H4 (cell line): ENCODE measurements at places on chromosomes 6 and 20. TPM values are rescaled to one million over a fixed set of nuclear protein-coding genes. Genes with fewer than 3 reads are reported as not detected.

DNA sequence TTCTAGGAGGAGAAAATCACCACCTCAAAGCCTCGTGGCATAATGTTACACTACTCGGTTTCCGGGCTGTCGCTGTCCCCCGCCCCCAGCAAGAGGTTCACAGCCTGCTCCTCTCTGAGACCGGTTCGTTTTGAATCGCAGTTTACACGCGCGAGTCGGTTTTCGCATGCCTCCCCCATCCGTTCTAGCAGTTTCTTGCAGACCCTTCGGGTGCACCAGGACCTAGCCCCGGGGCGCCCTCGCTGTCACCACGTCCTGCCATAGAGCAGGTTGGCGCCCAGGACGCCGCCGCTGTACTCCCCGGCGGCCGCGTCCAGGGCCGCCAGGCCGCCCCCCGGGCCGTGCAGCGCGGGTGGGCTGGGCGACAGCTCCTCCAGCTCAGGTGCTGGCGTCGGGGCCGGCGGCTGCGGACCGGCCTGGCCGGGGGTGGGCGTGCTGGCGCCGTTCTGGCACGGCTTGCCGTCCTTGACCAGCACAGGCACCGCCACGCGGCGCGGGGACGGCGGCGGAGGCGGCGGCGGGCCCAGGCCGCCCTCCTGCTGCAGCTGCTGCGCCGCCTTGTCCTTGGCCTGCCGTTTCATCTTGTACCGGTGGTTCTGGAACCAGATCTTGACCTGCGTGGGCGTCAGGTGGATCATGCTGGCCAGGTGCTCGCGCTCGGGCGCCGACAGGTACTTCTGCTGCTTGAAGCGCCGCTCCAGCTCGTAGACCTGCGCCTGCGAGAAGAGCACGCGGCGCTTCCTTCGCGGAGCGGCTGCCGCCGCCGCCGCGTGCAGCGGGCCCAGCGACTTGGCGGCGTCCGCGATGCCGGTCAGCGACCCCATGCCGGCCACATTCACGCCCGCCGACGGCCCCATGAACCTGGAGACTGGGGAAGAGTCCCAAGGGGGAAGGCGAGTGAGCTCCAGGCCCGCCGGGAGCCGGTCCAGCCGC is 1.4 kb downstream of the NKX2-4 start:
- DNase-seq = no peak

DNA sequence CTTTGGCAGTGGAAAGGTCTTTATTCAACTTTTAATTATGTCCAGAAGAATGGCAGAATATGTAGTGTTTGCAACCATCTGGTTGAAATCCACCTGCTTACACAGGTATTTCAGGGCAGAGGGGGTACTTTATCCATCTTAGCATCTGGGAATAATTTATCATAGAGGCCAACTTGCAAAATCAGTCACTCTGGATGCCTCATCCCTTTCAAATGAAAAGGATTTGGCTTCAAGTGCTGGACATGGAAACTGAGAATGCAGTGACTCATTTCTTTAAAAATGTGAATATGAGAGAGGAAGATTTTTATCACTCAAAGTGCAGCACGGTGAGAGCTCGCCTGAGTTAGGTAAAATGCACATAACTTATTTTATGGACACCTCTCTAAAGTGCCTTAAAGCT is 758.3 kb downstream of the KIF16B start:
- no peak for DNase-seq

DNA sequence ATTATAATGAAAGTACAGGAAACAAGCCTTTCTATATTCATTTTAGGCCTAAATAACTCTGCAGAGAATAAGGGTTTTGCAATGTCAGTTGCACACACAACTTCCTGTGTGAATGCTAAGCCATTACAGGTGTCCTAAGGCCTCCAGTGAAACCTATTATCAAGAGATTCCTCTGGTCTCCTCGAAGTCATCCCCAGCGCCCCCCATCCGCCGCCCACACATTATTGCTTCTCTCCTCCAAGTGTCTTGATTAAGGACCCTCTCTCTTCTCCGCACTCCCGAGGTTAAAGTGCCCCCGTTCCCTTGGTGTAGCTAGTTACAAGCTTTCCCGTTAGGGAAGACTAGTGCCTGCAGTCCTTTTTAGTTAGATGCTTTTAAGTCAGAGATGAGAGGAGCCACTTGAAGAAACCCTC is 1.3 kb downstream of the HIVEP2 start:
- DNase-seq = no peak

GRCh38 chr6:30747300-30747687 is 2.9 kb upstream of the IER3 start:
- no peak for DNase-seq

GRCh38 chr6:109362102-109362884 is 20.0 kb downstream of the CD164 start:
- DNase-seq = no peak

DNA sequence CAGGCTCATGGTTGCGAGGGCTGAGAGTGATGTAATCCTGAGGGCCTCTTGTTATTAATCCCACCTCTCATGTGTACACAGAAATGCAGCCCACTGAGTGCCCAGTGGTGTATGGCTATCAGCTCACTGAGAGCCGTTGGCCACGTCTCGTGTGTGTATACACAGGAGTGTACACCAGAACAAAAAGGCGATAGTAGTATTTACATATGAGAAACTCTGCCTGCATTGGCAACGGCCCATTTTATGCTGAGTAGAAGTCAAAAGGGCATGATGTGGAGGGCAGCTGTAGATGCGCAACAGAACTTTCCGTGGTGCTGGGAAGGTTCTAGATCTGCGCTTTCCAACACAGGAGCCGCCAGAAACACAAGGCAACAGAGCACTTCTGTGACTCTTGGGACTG is 28.9 kb upstream of the CDH4 start:
- no peak for DNase-seq

GRCh38 chr6:34056305-34057108 is 89.4 kb downstream of the GRM4 start:
- no peak for DNase-seq

DNA sequence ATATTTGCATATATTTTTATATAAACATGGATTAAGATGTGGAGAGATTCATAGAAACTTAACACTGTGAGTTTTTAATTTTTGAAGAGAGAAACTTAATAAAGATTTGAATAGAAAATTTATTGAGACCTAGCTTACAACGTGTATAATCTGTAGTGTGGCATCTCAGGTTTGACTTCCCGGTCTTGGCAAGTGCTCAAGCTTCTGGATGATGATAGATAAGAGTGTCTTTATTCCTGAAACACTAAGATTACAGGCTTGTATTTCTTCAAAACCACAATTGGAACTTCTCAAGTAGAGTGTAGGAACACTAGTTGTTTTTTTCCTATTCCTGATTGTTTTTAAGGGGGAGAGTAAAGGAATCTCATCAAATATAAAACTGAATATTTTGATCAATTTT is 64.6 kb upstream of the NOTCH4 start:
- DNase-seq = no peak

DNA sequence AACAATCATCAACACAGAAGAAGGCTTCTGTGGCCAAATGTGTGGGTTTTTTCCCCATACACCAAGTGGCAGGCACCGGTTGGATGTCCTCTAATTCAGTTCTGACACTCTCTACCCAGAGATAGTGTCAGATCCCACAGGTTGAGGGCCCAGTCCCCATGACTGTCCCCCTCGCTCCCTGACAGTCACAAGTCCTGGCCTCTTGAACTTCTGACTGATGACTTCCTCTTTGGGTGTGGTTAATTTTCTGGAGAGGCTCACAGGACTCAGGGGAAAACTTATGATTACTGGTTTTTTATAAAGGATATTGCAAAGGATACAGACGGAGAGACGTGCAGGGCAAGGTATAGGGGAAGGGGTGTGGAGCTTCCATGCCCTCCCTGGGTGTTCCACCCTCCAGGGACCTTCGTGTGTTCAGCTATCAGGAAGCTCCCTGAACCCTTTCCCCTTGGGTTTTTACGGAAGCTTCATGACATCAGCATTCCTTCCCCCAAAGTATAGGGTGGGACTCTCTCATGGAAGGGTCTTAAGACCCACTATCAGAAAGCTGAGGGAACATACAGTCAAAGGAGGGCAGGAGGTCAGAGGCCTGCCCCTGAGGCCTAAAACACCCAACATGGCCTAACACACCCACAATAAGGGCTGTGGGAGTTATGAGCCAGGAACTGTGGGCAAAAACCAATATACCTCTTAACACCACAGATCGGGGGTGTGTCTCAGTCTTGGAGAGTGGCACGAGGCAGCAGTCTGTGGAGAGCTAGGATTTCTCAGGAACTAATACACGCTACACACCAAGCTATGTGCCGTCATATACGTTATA is 33.3 kb downstream of the FARS2 start:
- no peak for DNase-seq

GRCh38 chr20:34970193-34970840 is 14.6 kb downstream of the MYH7B start:
- DNase-seq = no peak

GRCh38 chr20:40628877-40629276 is 60.2 kb downstream of the MAFB start:
- DNase-seq = no peak

- DNase-seq = peak; percentile 19
Measured at GRCh38 chr6:34352305-34352937, 40.0 kb downstream of the NUDT3 start.

DNA sequence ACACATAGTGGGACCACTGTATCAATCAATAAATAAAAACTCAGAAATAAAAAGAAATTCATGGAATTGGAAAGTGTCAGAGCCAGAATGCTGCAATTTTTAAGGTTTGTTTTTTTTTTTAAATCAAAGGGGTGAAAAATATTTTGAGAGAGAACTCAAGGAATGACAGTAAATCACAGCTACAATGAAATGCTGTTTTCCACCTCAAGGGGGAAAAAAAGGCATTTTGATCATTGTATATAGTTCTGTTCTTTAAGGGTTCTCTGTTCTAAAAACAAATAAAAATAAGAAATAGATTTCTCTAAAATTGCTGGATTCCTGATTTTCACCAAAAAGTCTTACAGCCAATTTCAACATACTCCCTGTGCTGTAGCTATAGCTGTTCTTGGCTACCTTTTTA is 24.5 kb downstream of the FAXC start:
- no peak for DNase-seq

GRCh38 chr6:108689272-108690161 is 128.8 kb downstream of the FOXO3 start:
- DNase-seq = peak; percentile 74

DNA sequence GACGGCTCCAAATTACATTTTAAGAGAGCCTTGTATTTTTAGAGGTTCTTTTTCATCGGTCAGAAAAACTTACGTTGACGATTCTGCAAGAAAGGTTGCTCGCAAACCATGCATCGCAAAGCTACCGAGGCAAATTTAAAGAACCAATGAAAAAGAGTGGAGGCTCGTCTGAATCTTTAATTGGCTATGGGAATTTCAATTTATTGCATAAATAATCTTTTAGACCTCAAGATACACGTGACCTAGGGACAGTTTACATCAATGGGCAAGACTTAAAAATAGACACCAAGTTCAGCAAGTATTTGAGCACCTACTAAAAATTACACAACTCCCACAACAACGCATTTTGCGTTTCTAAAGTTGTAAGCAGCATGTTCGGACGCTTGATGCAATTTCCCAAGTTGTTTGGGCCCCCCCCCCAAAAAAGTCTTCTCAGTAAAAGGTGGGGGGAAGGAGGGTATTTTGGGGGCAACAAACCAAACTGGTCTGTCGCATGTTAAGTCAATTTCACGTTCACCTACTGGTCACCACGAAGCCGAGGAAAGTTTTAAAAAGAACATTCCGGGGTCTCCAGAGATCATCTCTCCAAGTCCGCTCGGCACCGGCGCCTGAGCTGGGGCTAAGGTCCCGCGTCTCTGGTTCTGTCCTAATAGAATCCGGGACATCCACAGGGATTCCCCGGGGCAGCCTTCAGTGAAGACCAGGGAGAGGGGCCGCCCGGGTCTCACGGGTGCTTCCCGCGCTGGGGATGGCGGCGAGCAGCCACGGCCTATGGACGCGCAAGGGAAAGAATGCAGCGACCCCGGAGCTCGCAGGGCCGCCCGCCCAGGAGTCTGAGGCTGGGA is 851 bp downstream of the SNX5 start:
- peak; percentile 23 for DNase-seq

DNA sequence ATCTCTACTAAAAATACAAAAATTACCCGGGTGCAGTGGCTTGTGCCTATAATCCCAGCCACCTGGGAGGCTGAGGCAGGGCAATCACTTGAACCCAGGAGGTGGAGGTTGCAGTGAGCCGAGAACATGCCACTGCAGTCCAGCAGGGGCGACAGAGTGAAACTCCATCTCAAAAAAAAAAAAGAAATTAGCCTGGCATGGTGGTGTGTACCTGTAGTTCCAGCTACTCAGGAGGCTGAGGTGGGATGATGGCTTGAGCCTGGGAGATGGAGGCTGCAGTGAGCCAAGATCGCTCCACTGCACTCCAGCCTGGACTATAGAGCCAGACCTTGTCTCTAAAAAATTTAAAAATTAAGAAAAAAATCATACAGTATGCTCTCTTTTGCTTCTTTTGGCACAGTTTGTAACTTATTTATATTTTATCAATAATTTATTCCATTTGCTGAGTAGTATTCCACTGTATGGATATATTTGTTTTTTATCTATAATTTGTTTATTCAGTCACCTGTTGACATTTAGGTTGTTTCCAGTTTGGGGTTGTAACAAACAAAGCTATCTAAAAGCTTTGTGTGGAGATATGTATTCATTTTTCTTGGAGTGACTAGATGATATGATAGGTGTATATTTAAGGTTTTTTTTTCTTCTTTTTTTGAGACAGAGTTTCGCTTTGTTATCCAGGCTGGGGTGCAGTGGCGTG is 8.0 kb upstream of the MYBL2 start:
- DNase-seq = no peak

DNA sequence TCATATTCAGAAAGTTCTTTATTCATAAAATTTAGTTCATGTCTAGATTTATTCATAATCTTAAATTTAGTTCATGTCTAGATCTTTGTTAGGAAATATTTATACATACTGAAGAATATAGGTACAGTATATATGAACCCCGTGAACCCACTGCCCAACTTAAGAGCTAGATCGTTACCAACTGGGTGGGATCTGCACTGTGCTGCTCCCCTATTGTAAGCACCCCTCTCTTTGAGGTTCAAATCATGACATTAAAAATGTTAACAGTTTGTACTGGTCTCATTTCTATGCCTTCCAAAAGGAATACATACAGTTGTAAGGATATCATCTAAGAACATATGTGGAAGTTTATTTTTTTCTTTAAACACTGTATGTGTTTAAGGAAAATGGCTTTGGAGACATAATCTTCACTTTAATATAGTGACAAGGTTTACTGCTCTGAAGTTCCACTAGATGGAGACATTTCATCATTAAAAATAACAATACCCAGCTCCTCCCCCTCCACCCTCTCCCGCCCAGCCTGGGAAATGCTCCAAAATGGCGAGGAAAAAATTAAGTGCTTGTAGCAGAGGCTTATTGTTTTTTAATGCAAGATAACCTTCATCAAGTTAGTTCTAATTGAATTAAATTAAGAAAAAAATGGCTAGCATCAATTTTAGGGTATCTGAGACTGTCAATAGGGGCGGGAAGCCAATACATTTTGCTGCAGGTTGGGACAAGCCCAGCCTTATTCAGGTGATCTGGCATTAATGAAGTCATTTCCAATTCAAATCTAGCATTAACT is 104.1 kb upstream of the TRAF3IP2 start:
- peak; percentile 35 for DNase-seq

- peak; percentile 5 for DNase-seq
Measured at GRCh38 chr6:166825553-166826145, 130.7 kb downstream of the RNASET2 start.

GRCh38 chr20:16926626-16927430 is 178.7 kb downstream of the OTOR start:
- DNase-seq = no peak

ATP9A gene
- 3.6 and 4.1 TPM in 2 replicates for total RNA-seq

HFE gene
- total RNA-seq = 7.8 and 13.4 TPM in 2 replicates

EGFL8 gene
- total RNA-seq = 0.43 and 1.7 TPM in 2 replicates

SPATS1 gene
- total RNA-seq = not detected in 2 replicates

RNF39 gene
- not detected in 2 replicates for total RNA-seq

FILIP1 gene
- total RNA-seq = 0.31 and 0.88 TPM in 2 replicates

SEMG1 gene
- not detected in 2 replicates for total RNA-seq

TGM3 gene
- total RNA-seq = not detected in 2 replicates

C20orf204 gene
- total RNA-seq = 0.08 TPM in 1 of 2 replicates, not detected in the other

GSTA4 gene
- 14.9 and 19.2 TPM in 2 replicates for total RNA-seq

RNF182 gene
- 3.5 and 7.2 TPM in 2 replicates for total RNA-seq
